Suppressor macrophage (primary cell): ENCODE measurements at places on chromosomes 12 and 14.

DNA sequence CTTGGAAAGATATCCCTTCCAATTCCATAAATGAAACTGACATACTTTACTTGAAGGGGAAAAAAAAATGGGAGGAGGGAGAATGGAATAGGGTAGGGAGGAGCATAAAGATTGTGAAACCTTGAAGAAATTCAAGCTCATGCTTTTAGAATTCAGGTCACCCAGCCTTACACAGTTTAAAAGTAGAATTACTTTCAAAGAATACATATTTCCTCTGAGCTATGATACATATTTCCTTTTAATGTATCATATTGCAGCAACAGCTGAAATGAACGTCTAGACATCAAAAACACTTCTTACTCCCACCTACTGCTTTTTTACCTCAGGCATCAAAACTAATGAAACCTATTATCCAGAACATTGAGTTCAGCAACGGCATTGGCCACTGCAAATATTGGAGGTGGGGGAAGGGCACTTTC lies 156.0 kb downstream of the MED13L start:
- no peak for DNase-seq

DNA sequence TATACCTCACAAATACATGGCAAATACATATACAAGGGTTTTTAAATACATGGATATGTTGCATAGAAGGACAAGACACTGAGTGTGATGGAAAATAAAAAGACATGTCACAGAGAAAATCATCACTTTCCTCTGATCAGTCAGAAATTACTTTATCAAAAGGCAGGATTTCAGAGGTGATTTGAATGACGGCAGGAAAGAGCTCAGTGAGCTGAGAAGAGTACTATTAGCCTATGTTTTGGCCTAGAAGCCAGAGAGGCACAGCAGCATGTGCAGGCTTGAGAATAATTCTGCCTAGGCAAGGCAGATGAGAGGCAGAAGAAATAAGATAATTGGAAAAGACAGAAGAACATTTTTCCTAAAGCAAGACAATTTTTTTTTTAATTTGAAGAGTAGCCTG lies 94.9 kb downstream of the BCAT1 start:
- DNase-seq = no peak

DNA sequence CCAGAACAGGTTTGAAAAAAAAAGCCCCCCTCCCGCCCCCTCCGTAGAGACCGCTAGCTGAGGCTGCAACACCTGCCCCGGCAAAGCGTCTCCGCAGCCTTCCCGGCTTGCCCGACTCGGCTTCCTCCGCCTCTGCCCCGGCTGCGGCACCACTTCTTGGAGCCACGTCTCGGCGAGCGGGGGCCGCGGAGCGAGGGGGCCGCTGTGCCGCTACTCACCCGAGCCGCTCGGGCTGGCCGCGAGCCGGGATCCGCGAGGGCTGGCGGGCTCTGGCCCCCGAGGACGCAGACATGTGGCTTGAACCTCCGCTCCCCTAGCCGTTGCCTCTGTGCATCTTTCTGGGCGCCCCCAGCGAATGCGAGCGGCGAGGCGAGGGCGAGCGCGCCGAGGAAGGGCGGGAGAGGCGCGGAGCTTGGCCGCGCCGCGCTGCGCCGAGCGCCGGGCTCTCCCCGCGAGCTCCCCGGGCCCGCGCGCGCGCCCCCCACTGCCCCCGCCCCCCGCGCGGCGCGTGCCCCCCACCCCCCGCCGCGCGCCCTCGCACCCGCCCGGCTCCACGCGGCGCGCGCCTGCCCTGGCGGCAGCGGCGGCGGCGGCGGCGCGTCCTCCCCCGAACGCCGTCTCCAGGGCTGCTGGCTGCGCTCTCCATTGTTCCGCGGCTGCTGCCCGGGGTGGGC lies 249.5 kb downstream of the APAF1 start:
- no peak for DNase-seq

DNA sequence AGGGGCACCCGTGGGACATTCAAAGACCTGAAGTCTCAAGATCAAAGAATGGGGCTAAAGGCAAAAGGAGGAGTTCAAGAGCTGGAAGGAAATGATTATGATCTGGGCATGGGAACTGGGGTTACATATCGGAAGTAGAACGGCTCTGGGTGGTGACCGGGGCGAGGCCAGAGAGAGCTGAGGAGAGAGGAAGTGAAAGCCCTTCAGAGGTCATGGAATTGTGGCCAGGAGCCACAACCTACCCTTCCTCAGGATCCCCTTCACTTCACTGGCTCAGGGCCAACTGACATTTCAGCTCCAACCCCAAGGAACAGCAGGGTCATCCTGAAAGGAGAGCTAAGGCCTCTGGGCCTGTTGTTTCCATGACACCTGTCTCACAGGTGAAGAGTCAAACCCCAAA lies 57.8 kb downstream of the GALNT16 start:
- peak; percentile 83 for DNase-seq

DNA sequence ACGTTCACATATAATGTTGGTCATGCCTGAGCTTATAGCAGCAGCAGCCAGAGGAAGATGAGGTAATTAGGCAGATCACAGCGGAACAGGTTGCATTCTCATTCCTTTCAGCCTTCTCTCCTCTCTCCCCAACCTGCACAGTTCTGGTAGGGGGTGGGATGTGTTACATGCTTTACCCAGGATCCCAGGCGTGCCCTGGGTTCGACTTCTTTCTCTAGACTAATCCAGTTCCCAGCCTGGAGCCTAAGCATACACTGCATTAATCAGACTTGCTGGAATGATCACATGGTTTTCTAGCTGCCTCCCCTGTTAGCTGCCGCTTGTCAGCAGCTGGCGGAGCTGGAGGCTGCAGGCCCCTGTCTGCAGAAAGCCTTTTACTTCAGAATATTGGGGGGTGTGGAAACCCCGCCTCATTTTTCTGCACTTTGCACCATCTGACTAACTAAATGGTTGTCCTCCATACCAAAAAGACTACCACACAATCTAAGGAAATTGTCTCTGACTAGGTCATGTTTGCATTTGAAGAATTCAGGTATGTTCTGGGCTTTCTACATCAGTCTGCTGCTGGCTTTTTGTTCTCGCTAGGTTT lies 46.0 kb upstream of the EVL start:
- DNase-seq = no peak

- DNase-seq = no peak
These were observed 79.0 kb downstream of the GAS2L3 start for GRCh38 chr12:100652488-100652887.

DNA sequence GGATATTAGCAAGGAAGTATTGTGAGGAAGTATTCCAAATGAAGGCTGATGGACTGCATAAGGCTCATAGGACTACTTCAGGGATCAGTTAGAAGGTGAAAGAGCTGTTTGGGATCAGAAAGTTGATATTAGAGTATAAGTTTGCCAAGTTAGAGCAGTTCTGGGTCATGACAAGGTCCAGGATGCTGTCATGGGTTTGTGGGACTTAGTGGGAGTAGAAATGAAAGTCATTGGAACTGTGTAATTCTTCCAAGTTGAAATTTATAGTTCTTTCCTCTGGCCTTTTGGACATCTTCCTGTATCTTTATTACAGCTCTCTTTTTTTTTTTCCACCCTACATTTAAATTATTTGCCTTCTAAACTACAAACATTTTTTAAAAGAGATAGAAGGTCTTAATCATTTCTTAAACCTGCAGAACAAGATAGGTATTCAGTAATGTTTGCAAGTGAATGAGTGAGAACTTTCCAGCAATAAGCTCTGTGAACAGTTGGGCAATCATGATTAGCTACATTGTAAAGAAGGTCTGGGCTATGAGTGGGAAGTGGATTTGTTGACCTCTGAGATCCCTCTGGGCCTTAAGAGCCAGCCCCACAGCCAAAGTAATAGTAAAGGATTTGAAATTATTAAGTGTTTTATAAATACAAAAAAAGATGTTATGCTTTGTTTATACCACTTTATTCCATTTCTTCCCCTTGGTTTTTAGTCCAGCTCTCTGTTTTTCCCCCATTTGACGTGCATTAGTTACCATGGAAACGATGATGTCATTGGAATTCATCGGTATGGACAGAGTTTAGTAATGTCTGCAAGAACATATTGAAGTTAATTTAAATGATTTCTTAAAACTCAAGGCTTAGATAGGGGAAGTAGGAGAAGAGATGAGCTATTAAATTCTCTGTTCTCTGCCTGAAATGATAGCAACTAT lies 247.9 kb upstream of the ARHGAP5 start:
- peak; percentile 45 for DNase-seq

DNA sequence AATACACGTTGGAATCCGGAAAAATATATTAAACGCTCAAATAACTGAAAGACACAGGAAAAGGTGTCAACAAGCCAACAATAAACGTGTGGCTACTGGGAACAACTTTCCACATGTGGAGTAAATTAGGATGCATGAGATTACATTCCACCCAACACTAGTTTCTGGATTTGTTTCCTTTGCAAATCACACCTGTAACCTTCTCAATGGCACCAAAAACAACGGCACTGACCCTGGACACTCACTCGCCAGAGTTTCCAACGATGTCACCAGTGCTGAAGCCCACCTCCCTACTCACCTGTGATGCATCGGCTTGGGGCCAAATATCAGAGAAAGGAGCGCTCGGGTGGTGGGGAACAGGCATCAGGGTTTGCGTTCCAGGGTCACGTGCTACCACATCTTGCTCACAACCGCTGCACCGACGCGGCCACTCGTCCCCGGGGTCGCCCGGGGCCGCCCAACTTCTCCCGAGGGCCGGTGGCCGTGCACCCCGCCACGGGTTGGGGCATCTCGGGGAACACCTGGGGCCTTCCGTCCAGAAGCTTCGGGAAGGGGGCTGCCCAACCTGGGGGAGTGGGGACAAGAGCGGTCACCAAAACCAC lies 629 bp downstream of the PRDM4 start:
- peak; percentile 59 for DNase-seq

DNA sequence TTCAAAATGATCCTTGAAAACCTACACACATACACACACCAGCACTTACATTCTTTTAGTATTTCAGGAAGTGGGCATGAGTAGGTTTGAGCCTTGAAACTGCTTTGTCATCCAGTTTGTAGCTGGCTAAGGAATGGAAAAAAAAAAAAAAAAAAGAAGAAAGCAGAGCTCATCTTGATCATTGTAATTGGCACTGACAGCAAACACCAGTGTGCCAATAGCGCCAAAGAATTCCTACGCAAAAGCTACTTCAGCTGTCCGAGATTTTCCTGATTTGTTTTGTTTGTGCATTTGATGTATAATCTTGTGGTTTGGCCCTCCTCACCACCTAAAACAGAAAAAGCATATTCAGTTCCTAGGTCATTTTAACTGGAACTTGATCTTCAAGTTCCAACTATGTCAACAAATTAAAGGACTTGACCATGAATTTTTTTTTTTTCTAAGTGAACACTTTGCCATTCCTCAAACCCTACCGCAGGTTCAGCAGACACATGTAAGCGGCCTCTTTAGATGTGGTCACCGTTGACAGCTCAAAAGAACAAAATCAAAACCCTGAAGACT lies 57.3 kb downstream of the FLRT2 start:
- peak; percentile 92 for DNase-seq

GRCh38 chr12:45852508-45852907 lies 123.0 kb downstream of the ARID2 start:
- no peak for DNase-seq
